ENCODE measurements at places on chromosomes 4 and X.

DNA sequence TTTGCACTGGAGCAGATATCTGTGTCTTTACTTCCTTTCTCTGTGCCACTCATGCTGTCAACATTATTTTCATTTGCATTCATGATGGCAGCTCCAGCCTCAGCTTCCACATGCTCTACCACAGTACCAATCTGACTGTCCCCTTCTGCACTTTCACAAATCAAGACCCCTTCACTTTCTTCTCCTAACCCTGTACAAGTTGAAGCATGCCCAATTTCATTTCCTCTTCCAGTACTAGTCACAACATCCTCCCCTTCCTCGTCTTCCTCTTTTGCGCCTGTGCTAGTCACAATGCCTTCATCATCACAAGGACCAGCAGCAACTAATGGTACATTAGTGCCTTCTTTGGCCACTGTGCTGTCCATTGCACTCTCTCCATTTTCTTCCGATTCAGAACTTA lies 26.5 kb downstream of the BOD1L1 start:
- no peak for DNase-seq

DNA sequence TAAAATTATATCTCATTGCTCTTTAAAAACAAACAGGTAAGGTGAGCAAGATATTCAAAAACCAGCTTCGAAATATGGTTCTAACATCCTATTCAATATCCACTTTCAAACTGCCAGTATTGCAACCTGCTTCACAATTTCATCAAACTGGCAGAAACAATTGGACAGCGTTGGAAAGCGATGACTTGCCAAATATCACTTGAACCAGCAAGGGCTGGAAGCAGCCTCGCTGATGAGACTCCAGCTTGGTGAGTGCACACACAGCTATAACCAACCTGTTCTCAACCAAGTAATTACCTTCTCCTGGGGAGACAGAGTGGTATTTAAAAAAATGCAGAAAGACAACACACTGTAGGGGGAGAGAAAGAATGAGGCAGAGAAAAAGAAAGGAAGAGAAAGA lies 155.8 kb upstream of the RAI2 start:
- DNase-seq, result no peak

DNA sequence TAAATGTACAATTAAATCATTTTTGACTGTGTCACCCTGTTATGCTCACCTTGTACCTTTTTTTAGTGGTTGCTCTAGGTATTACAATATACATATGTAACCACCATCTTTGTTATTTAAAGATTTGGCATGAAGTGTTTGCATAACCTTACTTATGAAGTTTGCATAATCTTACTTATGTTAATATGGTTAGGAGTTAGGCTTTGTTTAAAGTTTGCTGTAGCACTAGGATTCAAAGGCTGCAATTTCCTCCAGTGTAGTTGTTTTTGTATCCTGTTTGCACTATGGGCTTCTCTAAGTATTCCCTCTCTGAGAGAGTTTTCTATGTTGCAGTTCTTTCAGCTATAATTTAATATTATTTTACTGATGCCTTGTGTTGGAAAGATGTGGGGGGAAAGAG lies 15.0 kb upstream of the GSPT2 start:
- DNase-seq, result no peak

GRCh38 chr4:100511896-100512295 lies 5.9 kb downstream of the EMCN start:
- no peak for DNase-seq

DNA sequence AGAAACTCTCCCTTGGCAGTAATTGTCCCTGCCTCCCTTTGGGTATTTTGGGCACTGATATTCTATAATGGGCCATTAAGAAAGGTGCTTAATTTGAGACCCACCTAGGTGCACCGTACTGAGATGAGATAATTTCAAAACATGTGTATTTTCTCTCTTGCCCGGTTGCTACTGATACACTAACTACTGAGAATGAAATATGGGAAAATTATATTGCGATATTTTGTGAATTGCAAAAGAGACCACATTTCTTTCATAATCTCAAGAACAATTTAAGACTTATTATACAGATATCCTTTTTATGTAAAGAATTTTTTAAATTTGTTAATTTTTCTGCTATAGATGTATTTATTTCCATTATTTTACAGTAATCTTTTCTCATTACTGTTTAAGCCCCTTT lies 284.9 kb downstream of the ADGRL3 start:
- no peak for DNase-seq

- no peak for DNase-seq
Measured at GRCh38 chr4:72557021-72557420, 12.0 kb downstream of the ADAMTS3 start.

GRCh38 chr4:56906489-56907393 lies 959 bp upstream of the REST start:
- no peak for DNase-seq

DNA sequence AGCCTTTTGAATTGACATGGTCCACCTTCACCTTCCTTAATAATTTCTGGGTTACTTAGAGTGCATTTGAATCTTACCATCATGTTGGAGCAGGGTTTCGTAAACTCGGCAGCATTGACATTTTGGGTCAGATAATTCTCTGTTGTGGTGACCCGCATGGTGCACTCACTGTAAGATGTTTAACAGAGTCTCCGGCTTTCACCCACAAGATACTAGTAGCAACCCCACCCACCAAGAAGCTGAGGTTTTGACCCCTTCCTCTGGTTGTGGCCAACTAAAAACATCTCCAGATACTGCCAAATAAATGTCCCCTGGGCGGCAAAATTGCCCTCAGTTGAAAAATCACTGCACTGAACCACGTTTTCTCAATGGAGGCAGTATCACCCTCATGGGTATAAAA lies 62.7 kb downstream of the CHST7 start:
- DNase-seq, result no peak

DNA sequence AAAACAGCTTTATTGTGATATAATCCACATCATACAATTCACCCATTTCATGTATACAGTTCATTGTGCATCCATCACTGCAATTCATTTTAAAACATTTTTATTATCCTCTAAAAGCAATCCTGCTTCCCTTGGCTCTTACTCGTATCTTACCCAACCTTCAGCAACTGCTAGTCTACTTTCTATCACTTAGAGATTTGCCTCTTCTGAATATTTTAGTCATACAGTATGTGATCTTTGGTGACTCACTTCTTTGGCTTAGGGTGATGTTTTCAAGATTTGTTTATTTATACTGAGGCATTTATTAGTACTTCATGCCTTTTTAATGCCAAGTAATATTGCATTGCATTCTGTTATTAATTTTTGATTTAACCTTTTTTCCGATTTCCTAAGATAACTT lies 15.0 kb upstream of the MSMO1 start:
- peak; percentile 62 for DNase-seq

DNA sequence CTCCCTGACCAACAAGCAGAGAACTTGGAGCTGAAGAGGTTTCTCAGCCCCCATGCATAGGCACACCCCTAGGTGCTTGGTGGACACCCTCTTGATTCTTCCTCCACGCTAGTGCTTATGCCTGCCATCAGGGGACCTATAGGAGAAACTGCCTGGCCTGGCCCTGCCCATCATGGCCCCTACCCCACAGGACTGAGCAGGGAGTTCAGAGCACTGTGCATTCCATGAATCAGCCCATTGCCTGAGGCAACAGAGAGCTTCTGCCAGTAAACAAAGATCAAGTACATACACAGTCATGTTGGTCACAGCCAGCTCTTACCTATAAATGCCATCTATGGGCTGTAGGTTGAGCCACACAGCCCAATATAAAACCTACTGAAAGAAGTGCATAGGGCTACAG lies 99.1 kb upstream of the EDNRA start:
- peak; percentile 31 for DNase-seq
